CD4-positive, alpha-beta T cell treated with Interleukin-1 beta for 1 hour (primary cell): ENCODE measurements at places on chromosomes 4 and X.

DNA sequence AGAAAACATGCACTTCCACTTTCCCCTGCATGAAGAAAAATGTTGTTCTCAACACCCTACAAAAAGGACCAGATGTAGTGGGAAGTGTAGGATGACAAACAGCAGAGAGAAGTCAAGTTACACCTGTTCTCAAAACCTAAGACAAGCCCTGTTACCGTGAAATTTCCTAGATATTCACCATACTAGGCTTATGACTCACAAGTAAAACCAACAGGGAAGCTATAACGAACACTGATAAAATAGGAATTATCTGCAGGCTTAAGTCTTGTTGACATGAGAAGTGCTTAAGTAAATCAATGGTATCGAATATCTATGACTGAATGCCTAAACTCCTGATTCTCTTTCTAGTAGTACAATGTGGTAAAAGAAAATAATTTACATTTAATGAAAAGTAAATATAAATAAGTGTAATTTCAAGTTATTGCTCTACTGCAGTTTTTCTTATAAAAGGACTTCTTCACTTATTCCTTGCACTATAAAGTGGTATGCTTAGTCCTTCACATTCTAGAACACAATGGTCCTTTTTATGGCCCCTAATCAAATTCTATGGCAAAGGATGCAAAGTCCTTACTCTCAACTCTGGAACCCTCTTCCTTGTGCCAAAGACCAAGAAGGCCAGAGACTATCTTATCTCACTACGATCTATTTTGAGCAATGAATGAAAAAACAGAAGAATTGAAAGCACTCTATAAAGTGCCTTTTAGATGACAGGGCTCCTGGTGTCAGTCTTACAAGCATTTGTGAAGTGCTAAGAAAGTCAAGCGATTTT lies 19.6 kb downstream of the AP1S2 start:
- DNase-seq = no peak

GRCh38 chr4:173464481-173464880 lies 65.5 kb downstream of the HAND2 start:
- no peak for DNase-seq

GRCh38 chr4:6889101-6889735 lies 20.4 kb upstream of the TBC1D14 start:
- DNase-seq = no peak

- no peak for DNase-seq
Observed at GRCh38 chr4:3410401-3411135, 31.2 kb upstream of the HGFAC start.

DNA sequence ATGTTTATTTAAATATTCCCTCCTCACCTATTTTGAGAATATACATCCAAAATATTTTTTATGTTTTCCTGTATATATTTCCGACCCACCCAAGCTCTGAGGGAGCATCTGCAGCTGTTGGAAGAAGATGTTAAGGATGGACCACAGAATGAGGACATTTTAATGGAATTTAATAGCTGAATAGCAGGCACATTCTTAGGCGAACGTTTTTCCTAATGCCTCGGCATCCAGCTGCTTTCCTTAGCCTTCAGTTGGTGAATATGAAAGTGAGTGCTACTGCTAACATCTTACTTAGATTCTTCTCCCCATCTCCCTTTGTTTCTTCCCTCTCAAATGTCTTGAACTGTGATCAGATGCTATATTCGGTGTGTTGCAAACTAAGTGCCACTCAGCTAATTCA lies 158.0 kb upstream of the CTSO start:
- DNase-seq = no peak

DNA sequence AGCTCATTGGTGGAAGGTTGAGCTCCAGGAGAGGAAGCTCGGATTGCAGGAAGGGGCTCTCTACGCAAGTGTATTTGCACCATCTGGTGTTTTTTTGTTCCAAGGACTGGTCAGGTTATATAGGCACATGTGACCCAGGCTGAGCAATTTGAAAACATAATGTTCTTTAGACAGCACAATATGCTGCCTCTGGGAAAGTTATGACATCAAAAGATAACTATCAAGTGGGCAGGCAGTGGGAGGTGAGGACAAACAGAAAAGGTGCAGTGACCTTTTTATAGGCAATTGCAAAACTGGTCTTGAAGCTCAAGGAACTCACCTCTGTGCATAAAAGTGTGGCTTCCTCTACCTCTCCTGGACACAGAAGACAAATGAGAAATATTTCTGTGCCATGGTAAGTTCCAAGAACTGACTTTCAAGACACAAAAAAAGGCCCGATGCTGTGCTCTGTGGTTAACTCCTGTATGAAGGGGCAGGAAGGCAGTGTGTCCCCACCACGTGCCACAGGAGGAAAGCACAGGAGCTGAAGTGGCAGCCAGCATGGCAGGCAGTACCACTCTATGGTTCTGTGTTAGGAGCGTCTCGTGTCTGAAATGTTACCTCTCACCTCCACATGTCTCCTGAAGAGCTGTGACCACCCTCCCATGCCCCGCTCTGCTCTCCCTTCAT lies 128.6 kb downstream of the SHROOM3 start:
- DNase-seq = no peak

DNA sequence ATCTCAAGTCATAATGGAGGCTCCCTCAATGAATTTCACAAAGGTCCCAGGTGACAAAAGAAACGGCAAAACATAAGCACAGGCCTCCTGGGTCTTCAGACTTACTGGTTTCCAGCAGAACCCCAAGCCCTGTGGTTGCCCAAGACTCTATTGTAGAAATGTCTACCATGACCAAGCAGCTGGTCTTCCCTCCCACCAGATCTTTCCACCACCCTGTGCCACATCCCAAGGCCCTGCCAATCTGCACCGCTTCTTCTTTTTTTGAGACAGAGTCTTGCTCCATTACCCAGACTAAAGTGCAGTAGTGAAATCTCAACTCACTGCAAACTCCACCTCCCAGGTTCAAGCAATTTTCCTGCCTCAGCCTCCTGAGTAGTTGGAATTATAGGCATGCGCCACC lies 23.2 kb upstream of the TXK start:
- no peak for DNase-seq

DNA sequence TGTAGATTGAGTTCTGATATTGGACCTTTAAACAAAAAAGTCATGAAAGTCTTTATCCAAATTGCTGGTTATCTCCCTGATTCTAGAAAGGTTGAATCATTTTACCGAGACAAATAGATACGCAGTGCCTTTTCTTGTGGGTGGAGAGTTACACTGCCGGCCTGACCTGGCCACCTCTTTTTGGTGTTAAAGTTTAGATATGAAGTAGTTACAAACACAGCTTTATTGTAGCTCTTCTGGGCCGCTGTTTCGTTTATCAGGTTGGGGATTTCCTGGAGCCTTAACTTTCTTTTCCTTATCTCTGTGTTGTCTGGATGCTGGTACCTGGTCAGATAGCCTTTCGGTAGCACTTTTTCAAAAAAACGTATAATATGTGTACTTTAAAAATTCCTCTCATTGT lies 31.0 kb downstream of the FNIP2 start:
- no peak for DNase-seq

GRCh38 chr4:26252349-26253025 lies 68.3 kb upstream of the RBPJ start:
- no peak for DNase-seq

- DNase-seq = no peak
Observed at GRCh38 chr4:122798101-122798500, 28.5 kb upstream of the FGF2 start.

DNA sequence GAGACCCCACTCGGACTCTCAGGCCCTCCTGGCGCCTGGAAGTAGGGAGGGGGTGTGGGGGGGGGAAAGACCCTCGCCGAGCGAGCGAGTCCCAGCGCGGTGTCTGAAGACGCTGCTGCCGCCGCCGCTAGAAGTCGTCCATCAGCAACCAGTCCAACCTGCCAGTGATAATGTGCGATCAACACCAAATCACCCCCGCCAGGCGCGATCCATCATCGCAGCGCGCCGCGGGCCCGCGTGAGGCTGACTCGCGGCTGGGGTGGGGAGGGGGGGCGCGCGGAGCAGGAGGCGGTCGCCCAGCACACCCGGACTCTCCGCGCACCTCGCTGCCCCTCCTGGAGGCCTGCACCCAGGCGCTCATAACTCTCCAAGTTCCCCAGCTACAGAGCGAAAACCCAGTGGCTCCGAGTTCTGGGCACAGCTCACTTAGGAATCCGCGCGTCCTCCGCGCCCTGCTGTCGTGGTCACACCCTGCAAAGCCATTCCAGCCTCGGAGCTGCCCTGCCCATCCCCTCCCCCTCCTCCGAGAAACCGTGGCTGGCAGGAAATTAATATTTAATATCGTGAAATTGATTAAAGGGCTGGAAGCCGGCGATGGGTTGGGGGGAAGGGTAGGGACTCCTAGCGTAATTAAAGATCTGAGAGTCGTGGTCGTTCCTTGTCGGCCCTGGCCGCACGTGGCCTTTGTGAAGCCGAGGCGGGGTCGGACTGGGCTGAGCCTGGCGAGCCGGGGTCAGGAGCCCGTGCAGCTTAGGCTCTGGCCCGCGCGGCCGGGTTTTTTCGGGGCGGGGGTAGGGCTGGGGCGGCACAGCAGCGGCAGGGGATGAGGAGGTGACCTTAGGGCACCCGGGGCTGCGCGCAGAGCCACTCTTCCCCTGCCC lies 58.1 kb upstream of the BCOR start:
- DNase-seq = no peak
